ENCODE measurements at places on chromosomes 16 and 17. TPM values are rescaled to one million over a fixed set of nuclear protein-coding genes. Genes with fewer than 3 reads are reported as not detected.

The CDRT4 gene
- 12.8 TPM for total RNA-seq

The NACA2 gene
- total RNA-seq, result not detected

The DNAH17 gene
- 0.76 TPM for total RNA-seq

The IRX3 gene
- total RNA-seq, result not detected

The C17orf67 gene
- 3.1 TPM for total RNA-seq

The AURKB gene
- total RNA-seq, result 21.0 TPM

The CRYBA1 gene
- total RNA-seq, result not detected

The LGALS9B gene
- 0.97 TPM for total RNA-seq

The ALOXE3 gene
- total RNA-seq, result not detected

The ENPP7 gene
- 0.51 TPM for total RNA-seq

The CORO6 gene
- 4.8 TPM for total RNA-seq

The EMC6 gene
- 20.0 TPM for total RNA-seq

The TRPV3 gene
- total RNA-seq, result 1.0 TPM

The FBF1 gene
- total RNA-seq, result 11.8 TPM

The HOXB5 gene
- 0.67 TPM for total RNA-seq

The CLEC19A gene
- not detected for total RNA-seq

The MVD gene
- total RNA-seq, result 35.1 TPM

The CTRB1 gene
- total RNA-seq, result 4.4 TPM

The IST1 gene
- 211 TPM for total RNA-seq

The PDILT gene
- total RNA-seq, result not detected

The KRTAP4-3 gene
- not detected for total RNA-seq

The C16orf92 gene
- not detected for total RNA-seq

The KRT36 gene
- 2.7 TPM for total RNA-seq

The WDR81 gene
- 52.8 TPM for total RNA-seq

The ANKRD11 gene
- 203 TPM for total RNA-seq

The WSCD1 gene
- 35.8 TPM for total RNA-seq

The CEP295NL gene
- total RNA-seq, result 13.8 TPM

The ZP2 gene
- total RNA-seq, result not detected

The HOXB8 gene
- total RNA-seq, result not detected

The SLC2A4 gene
- 0.51 TPM for total RNA-seq

The MEIOB gene
- not detected for total RNA-seq

The ZNF598 gene
- total RNA-seq, result 38.6 TPM

The HS3ST2 gene
- total RNA-seq, result not detected

The CD300LB gene
- 4.2 TPM for total RNA-seq

The CCL17 gene
- total RNA-seq, result not detected

The SCARF1 gene
- 55.5 TPM for total RNA-seq

The SDR42E1 gene
- total RNA-seq, result 3.5 TPM

The ATP2C2 gene
- total RNA-seq, result 0.60 TPM

The KIF2B gene
- total RNA-seq, result not detected

The MAP2K6 gene
- total RNA-seq, result 9.7 TPM

The TIMP2 gene
- 333 TPM for total RNA-seq

The FBXO39 gene
- not detected for total RNA-seq

The WDR45B gene
- total RNA-seq, result 67.0 TPM

The KRT9 gene
- total RNA-seq, result not detected

The CRYM gene
- total RNA-seq, result 1.4 TPM

The DOC2A gene
- 3.3 TPM for total RNA-seq

The MLYCD gene
- total RNA-seq, result 10.0 TPM
